ENCODE measurements at places on chromosomes 7 and 10.

GRCh38 chr10:131450216-131450765 is 138.8 kb upstream of the TCERG1L start:
- no peak for DNase-seq

DNA sequence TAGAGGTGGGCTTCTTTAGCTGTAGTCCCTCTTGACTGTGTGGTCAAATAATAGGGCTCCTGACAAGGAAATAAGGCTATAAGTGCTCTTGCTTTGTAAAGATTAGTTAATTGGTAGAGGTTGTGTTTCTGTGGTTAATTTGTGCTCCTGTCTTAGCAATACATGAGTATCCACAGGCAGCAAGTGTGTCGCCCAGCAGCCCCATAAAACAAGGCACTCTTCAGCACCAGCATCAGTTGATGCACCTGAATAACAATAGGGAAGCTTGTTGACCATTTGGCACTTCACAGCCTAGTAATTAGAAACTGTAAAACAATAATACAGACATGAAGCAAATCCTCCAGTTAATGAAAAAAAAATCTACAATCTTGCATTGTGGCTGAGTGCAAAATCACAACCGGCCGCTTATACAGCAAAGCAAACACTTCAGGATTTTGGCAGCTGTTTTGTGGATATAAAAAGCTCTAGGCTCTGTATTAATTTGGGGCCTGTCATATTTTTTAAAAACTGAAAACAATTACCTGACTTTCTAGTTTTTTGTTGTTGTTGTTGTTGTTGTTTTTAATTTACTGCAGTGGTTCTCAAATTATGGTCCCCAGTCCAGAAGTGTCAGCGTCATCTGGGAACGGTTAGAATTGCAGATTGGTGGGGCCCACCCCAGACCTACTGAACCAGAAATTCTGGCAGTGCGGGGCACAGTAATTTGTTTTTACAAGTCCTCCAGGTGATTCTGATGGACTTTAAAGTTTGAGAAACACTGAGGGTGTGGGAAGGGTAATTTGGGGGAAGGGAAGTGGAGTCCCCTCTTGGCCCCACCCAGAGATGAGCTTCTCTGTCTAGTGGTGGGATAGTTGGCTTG is 56.8 kb downstream of the AUTS2 start:
- DNase-seq: no peak

DNA sequence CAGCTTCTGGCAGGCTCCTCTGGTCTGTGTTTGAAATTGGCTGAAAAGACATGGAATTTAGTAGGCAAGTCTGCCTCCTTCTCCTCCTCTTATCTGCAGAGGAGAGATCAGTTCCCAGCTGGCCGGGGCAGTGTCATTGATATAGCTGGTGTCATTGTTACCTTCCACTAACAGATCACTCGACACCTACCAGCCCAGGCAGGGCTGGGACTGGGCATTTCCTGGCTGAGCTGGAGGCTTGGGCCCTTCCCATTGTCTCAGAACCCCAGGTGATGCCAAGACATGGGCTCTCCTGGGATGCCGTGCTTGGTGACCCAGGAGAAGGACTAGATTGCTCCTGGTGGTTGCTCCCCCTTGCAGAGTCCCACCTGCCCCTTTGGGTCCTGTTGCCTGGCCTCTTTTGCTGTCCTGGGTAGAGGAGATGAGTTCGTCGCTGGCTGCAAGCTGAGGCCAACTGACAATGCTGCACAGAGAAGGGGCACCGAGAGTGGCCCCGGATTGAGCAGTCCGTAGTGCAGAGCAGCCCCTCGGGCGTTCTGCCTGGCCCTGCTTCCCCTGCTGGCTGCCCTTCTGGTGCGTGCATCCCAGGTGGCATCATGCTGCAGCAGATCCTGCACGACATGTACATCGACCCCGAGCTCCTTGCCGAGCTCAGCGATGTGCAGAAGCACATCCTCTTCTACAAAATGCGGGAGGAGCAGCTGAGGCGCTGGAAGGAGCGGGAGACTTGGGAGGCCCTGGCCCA is at the start of gene SH2D4B:
TSS of gene SH2D4B (plus strand) at position 167 of the 745 bp plus-strand sequence. CDS start at position 597, 430 bp downstream.
- DNase-seq: no peak

DNA sequence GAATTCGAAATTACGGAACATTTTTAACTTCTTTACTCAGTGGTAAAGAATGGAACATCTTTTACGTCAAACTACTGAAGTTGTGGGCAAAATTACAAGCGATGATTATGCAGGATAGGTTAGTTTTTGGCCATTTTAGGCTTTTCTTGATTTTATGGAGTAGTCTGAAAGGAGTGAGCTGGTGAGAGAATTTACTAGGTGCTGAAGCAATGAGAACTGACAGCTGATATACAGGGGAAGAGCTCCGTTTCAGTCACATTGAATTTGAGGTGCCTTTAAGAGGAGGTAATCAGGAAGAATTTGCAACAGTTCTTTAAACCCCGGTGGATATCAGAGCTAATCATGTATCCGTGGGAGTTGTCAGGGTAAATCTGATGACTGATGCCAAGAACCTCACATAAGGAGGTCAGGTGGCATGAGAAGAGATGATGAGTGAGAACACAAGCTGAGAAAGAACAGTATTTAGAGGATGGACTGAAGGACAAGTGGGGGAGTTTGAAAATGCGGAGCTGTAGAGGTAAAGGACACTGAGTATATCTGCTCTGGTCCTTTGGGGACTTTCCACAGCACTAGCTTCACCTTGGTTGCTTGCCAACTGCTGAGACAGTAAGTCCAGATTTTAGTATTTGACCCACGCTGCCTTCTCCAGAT is 104.3 kb downstream of the AHR start:
- no peak for DNase-seq

DNA sequence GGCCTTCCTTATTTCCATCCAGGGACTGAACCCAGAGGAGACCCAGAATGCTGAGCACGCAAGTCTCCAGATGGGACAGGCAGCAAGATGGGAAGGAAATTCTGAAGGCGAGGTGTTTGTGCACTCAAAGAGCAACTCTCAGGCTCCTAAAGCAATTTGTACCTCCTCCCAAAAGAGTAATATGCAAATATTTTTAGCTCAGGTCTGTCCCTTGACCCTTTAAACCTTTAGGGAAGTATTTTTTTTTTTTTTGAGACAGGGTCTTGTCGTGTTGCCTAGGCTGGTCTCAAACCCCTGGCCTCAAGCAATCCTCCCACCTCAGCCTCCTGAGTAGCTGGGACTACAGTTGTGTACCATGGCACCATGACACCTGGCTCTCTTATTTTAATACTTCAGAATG is 8.4 kb downstream of the RP9 start:
- no peak for DNase-seq

DNA sequence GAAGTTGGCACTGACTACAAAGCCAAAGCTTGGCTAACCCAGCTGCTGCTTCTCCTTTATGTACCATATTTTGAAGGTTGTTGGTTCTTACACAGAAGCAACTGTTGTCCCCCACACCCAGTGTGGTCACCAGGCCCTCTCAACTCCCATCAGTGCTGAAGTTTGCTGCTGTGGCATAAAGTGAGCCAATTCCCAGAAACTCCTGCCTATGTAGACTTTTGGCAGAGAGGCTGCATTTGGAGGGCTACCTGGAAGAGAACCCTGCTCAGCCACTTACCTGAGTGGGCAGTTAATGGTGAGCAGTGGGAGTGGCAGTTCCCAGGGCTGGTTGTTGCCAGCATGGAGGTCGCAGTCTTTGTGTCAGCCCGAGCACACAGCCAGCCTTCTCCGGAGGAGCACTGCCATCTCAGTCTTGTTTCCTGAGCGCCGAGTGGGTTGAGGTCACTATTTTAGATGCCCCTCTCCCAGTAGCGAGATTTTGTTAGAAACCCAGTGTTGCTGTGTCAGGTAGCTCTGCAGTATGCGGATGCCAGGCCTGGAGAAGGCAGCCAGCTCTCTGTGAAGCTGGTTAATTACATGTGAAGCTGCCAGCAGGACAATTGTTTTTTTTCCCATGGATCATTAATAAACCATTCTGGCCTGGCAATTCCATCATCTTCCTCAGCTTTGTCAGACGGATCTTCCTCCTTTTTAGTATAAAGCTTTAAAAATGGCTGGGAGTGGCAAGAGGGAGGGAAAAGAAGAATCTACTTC is 24.5 kb downstream of the LRRC4 start:
- DNase-seq: no peak
